Hematopoietic multipotent progenitor cell treated with erythropoietin and hydrocortisone succinate and interleukin-3 and kit ligand, for 8 days (in vitro differentiated cells): ENCODE measurements at places on chromosomes 4 and X.

GRCh38 chrX:67604979-67605703 is 61.3 kb downstream of the AR start:
- no peak for DNase-seq

GRCh38 chr4:113004655-113005054 is 44.8 kb upstream of the ANK2 start:
- no peak for DNase-seq

DNA sequence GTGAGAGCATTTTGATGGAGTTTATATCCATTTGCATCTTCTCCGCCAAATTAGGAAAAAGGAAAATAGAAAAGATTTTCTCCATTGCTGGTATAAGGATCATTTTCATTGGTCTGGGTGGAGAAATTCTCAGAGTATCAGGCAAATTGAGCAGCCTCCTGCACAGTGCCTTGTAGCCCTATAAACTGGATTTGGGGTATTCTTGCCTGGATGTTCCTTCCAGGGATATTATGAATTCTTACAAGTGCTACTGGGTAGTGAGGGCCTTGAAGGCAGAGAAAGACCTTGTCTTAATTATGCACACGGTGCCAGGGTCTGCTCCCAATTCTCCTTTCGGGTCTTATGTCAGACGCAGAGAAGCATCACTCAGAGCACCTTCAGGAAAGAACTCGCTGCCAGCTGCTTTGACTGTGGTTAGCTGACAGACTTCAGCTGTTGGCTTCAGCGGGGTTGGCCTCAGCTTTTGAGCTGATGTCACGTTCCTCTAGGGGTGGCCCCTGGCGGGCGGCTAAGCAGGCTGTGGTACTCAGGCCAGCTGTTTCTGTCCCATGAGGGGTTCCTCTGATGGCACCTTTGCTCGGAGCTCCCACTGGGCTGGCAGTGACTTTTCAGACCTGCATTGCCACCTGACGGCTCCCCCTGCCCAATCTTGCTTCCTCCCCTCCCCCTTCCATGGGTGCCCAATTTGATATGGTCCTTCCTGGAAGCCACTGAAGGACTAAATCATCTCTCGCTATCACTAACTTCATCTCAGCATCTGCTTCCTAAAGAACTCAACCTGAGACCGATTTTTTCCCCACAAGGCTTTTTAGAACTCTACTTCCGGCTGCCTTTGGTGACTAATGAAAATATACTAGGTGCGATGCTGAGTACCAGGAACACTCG is 519.5 kb downstream of the BCOR start:
- DNase-seq, result no peak

DNA sequence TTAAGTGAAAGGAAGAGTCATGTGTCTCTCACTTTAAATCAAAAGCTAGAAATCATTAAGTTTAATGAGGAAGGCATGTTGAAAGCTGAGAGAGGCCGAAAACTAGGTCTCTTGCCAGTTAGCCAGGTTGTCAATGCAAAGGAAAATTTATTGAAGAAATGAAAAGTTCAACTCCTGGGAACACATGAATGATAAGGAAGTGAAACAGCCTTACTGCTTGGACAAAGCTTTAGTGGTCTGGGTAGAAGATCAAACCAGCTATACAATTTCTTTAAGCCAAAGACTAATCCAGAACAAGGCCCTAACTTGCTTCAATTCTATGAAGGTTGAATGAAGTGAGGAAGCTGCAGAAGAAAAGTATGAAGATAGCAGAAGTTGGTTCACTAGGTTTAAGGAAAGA is 24.9 kb downstream of the RHOH start:
- no peak for DNase-seq

- DNase-seq, result no peak
Measured at GRCh38 chr4:10803713-10804343, 119.3 kb upstream of the CLNK start.

DNA sequence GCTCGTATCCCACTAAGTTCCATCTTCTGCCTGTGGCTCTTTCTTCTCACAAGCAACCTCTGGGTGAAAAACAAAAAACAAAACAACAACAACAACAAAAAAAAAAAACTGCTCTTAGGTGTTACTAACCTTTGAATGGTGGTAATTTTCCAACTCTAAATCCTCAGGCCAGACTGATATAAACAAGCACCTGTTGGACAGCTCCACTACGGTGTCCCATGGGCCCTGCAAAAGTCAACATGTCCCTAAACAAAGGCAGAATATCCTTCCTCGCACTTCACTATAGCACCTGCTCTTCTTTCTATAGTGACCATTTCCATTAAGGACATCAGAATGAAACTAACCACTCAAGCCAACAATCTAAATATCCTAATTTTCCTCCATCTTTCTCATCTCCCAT is 54.6 kb upstream of the PARM1 start:
- no peak for DNase-seq

GRCh38 chrX:23799469-23800065 is 16.6 kb downstream of the SAT1 start:
- DNase-seq, result no peak

GRCh38 chr4:125070861-125071260 is 243.9 kb upstream of the FAT4 start:
- no peak for DNase-seq

GRCh38 chrX:2517055-2517454 is 16.3 kb upstream of the DHRSX start:
- DNase-seq, result no peak

DNA sequence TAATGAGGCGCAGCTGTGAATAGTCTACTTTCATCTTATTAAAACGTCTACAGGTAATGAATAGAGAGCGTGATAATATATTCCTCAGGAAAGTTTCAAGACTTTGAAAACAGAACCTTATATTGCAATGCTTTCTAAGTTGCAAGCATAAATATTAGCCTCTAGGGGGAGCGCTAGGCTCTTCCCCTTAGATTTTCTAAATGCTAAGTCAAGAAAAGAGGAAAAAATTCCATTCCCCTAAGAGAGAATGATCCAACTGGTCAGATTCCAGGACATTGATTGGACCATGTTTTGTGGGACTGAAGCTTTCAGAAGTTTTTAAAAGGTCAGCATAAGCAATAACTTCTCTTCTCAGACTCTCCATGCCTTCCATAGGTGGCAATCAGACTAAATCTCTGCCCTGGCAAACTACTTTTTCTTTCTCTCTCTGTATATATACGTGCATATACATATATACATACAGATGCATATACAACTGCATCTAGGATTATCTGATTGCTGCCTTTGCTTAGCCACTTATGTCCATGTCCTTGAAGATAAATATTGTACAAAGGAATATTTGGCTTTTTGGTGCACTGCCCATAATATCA is 492.9 kb downstream of the INPP4B start:
- DNase-seq, result peak; percentile 55

DNA sequence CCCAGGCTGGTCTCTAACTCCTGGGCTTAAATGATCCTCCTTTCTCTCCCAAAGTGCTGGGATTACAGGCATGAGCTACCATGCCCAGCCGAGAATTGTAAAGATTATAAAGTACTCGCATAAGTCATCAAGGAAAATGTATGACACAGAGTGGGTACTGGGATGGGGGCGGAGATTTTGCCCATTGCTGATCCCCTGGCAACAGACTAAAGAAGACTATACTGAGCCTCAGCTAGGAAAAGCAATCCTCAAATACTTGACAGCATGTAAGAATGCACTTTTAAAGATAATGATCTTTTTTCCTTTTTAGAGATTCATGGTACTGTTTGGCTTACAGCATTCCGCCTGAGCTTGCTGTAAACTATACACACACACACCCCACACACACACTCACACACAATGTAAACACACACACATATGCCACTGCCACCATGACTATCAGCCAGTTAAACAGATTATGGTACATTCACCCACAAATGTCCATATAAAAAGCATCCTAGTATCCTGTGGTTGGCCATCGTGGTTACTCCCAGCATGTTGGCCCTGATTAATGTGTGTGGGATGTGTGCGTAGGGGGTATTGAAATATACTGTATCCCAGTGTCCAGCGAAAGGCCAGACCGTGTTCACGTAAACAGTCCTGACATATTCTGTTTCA is 113.0 kb downstream of the AMELX start:
- no peak for DNase-seq

GRCh38 chr4:37490391-37491347 is 195.5 kb downstream of the RELL1 start:
- no peak for DNase-seq

GRCh38 chrX:72101597-72102037 is 30.1 kb downstream of the RTL5 start:
- no peak for DNase-seq

DNA sequence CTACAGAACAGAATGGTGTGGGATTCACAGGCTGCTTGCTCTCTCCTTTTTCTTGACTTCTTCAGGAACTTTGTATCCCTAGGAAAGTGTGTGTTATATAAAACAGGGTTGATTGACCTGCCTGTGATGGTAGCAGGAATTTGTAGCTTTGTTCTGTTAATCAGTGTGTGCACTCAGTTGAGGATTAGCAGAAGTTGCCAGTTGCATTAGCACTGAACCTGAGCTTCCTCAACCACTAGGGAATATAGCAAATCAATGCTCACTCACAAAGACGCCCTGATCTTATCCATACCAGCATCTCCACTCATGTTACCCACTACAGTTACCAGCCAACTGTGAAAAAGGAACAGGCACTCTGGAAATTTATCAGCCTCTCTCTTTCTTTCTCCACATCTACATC is 319.1 kb upstream of the EMCN start:
- DNase-seq, result no peak
